ENCODE measurements at places on chromosomes 16 and 17.

GRCh38 chr16:84765616-84766580, 53.9 kb upstream of the CRISPLD2 start:
- no peak for DNase-seq

DNA sequence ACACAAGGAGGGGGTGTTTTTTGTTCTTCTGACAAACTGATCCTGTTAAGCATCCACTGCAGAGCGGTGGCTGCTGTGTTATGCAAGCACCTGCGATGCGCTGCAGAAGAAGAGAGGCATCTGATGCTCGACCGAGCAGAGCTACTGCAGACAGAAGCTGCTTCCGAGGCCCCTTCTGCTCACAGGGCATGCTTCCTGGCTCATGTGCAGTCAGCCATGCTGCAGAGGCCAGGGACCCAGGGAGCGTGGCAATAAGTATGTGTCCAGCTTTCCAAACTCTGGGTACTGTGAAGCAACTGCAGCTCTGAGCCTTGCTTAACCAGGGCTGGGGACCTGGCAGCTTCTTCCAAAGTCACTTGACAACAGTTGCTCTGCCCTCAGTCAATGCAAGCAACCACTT, 448.6 kb upstream of the RBFOX1 start:
- DNase-seq, result no peak

DNA sequence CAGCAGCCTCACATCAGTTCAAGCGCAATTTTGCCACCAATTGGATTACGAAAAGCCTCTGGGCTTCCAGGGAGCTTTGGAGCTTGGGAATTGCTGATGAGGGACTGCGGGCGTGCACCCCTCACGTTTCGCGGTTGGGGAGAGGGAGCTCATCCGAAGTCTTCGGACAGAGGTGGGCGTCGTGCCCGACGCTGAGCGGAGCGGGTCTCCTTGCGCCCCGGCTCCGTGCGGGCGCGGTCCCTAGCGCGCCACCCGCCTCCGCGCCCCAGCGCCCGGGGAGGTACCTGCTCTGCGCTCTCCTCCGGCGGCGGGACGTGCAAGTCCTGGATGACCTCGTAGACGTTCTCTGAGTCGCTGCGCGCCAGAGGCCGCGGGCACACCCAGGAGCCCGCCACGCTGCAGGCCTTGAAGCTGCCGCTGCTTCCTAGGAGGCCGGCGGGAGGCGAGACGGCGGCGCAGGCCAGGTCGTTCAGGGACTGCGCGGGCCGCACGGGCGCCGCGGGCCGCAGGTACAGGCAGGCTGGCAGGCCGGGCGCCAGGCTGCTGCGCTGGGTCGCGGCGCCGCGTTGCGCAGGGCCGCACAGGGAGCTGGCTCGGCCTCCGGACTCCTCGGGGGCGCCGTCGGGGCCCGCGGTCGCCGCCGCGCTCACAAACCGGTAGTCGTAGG, 3.2 kb downstream of the ARHGAP27 start:
- no peak for DNase-seq

- DNase-seq, result no peak
Observed at GRCh38 chr17:27628376-27628775, 2.6 kb upstream of the LGALS9 start.

DNA sequence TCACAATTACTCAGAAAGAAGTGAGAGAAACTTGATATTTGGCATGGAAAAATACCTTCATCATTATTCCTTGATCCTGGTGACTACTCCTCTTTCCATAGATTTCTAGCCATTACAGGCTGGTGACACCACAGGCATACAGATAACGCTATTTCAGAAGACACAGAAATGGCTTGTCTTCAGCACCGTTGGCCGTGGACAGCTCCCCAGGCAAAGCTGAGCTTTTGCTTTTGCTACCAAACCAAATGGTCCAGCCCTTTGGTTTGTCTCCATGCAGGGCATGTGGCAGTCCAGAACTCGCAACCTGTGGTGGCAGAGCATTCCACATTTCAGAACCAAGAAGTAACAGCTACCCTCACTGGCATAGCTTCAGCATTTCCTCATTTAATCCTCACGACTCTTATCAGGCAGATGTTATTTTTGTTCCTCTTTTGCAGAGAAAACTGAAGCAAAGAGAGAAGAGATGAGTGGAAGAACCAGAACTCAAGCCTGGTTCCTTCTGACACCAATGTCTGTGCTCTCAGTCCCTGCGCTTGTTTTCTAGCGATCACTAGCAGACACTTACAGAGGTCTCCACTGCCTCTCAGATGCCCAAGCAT, 55.5 kb downstream of the HS3ST4 start:
- DNase-seq, result no peak

DNA sequence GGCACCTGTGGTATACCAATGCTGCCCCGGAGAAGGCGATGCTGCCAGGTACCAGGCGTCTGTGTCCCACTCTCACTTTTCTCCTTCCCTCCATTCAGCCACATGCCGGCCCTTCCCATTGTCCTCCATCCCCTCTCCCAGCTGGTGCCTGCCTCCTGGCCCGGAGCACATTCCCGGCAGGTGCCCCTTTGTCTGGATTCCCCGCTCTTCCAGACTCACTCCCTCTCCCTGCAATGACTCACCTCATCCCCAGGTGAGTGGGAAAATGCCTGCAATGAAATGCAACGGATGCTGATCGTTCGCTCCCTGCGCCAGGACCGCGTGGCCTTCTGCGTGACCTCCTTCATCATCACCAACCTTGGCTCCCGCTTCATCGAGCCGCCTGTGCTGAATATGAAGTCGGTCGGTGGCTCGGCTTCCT, 10.4 kb upstream of the KDM6B start:
- no peak for DNase-seq

DNA sequence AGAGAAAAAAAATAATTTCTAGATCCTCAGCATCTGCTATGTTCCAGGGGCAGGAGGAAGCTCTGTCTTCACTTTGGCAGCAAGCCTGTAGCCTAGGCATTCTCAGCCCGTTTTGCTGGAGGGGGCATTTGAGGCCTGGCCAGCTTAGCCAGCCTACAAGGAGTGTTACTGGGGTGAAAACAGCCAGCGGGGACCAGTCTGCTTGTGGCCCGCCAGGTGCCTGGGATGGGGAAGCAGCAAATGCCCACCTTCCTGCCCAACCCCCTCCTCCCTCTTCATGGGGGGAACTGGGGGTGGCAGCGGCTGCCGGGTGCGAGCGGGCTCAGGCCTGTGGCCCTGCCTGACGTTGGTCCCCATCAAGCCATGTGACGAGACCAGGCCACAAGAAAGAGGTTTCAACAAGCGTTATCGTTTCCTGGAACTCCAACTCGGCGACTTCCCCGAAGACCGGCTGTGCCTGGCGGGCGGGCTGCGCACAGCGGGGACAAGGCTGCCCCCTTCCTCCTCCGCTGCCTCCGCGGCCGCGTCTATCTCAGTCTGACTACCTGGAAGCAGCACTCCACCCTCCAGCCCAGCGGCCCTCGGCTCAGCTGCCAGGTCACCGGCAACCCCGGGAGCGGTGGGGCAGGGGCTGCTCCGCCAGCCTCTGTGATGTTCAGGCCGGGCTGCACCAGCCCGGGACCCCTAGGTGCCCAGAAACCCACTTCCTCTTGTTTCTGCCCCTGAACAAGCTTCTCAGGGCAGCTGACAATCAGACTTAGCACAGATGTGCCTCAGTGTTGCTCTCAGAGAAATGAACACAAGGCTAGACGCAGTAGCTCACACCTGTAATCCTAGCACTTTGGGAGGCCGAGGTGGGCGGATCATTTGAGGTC, 22.9 kb downstream of the SOCS1 start:
- no peak for DNase-seq

DNA sequence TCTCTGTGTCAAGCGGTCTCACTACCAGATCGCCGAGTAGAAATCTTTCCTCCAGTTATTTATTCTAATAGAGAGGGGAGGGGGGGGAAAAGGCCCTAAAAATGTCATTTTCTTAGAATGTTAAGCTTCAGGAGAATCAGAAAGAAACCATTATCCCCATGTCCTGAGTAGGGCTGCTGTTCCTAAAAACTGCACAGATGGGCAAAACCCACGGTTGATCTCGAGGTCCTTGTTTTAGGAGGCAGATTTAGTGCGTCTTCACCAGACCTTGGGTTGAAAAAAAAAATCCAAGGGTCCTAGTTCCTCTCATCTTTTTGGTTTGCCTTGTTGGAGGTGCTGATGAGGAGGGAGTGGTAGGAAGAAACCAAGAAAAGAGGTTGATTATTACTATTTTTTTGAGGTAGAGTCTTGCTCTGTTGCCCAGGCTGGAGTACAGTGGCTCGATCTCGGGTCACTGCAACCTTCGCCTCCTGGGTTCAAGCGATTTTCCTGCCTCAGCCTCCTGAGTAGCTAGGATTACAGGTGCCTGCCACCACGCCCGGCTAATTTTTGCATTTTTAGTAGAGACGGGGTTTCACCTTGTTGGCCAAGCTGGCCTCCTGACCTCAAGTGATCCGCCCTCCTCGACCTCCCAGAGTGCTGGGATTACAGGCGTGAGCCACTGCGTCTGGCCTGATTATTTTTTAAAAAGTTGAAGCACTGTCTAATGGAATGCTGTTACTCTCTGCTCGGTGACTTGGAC, 1.4 kb downstream of the CBFB start:
- DNase-seq, result no peak

- no peak for DNase-seq
Observed at GRCh38 chr17:69061721-69062556, 1.2 kb upstream of the ABCA9 start.

DNA sequence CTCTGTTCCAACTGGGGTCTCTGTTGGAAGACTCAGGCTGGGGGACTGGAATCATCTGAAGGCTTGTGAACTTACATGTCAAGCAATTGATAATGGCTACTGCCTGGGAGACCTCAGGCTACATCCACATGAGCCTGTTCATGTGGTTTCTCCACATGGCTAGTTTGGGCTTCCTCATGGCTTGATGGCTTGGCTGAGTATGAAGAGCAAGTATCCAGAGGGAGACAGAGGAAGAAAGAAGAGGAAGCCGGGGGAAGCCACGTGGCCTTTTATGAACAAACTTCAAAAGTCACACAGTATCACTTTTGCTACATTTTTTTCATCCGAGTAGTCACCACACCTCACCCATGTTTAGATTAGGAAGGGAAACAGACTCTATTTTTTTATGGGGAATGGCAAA, 158.9 kb downstream of the TRIM37 start:
- DNase-seq, result no peak

DNA sequence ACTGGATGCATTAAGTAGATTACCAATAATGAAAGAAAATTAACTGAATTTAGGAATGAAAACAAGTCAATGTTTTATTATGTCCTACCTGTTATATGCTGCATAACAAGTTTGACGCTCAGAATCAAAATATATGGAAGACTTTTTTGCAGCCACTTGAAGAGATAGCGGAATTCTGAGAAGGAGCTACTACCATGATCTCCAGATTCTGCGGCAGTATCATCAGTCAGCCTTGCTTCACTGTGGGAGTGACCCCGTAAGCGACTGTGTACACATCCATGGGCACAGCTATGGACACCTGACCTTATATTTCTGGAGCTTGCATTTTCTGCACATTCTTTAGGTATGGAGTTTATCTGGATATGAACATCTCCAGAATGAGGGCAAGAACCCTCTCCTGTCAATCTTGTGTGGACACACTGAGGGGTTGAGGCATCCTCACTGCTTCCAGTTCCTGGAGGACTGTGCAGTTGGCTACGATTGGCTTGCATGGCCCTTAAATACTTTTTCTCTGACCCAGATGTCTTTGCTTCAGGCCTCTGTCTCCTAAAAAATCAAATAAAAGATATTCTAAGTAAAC, 1.7 kb downstream of the RNFT1 start:
- no peak for DNase-seq

- no peak for DNase-seq
Observed at GRCh38 chr17:75032720-75033280, 14.0 kb downstream of the ATP5PD start.

DNA sequence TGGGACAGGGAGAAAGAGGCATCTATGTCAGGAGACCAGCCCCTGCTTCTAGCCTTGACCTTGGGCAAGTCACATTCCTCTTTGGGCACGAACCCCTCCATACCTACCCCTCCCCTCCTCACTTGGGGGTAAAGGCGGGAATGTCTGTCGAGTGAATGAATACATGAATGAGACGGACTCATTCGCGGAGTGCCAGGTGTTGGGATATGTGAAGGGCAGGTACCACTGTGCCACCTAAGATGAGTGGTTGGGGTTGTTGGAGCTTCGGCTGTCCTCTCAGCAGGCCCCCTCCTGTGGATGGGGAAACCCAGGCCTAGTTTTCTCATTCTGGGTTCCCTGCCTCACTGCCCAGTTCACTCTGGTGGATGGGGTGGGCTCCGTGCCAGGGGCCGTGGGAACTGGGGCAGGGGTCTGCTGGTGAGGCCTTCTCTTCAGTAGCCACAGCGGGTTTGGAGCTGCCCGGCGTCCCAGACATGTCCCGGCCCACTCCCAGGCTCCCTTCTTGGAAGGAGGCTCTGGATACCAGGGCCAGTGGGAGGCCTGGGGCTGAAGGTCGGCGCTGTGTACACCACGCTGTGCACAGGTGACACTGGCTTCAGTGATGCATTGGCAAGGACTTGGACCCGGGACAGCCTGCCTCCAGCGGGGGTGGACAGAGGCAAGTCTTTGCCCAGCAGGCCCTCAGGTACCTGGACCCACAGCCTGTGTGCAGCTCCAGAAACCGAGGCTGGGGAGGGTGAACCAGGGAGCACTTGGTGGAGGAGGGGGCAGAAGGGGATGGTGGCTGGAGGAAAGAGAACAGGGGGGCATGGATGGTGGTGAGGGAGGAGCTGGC, 5.6 kb downstream of the GLIS2 start:
- DNase-seq, result no peak

DNA sequence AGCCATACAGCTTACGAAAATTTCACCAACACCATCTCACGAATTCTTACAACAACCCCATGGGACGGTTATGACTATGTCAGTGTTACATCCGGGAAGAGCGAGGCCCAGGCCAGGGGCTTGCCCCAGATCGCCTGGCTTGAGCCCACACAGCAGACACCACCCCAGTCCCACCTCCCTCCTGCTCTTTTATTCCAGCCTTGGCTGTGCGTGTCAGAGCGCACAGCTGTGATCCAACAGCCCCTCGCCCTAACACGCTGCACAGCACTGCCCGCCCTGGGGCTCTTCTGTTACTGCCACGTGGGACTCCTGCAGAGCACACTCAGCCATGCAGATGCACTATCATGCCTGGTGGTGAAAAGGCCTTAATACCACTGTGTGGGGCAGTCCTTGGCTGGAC, 127.9 kb downstream of the ENGASE start:
- DNase-seq, result no peak

- no peak for DNase-seq
Observed at GRCh38 chr17:79976451-79976850, 59.2 kb downstream of the TBC1D16 start.

GRCh38 chr17:4179071-4179470, 36.1 kb downstream of the CYB5D2 start:
- no peak for DNase-seq

DNA sequence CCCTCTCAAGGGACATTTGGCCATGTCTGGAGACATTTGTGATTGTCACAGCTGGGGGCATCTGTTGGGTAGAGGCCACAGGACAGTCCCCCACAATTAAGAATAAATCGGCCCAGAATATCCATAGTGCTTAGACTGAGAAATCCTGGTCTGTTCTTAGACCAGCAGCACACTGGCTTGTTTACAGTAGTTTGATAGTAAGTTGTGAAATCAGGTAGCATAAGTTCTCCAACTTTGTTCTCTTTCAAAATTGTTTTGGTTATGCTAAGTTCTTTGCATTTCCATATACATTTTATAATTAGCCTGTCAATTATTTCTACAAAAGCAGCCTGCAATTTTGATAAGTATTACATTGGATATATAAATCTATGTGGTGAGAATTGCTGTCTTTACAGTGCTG, 6.8 kb downstream of the MGRN1 start:
- DNase-seq, result no peak

All from epithelial cell of prostate (primary cell).